NCI-H1048 (cell line): ENCODE measurements at places on chromosomes 2 and 18.

DNA sequence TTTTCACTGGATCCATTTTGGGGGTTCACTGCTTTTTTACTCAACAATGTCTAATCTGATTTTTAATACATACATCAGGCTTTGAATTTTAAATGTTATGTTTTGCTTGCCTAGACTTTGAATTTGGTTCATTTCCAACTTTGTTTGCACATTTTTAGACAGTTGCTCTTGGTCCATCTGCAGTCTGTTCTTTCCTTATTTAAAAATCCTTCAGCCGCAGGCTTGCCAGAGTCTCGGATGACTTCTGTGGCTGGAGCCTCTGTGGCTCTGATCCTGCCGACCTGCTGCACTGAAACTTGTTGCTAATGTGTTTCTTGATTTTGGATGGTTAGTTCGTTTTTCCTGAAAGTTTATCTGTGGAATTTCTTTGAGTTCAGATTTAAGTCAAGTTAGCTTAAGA, 172.0 kb upstream of the ALKAL2 start:
- no peak for DNase-seq

- no peak for DNase-seq
Observed at GRCh38 chr2:230254152-230254881, 28.8 kb downstream of the SP140 start.

DNA sequence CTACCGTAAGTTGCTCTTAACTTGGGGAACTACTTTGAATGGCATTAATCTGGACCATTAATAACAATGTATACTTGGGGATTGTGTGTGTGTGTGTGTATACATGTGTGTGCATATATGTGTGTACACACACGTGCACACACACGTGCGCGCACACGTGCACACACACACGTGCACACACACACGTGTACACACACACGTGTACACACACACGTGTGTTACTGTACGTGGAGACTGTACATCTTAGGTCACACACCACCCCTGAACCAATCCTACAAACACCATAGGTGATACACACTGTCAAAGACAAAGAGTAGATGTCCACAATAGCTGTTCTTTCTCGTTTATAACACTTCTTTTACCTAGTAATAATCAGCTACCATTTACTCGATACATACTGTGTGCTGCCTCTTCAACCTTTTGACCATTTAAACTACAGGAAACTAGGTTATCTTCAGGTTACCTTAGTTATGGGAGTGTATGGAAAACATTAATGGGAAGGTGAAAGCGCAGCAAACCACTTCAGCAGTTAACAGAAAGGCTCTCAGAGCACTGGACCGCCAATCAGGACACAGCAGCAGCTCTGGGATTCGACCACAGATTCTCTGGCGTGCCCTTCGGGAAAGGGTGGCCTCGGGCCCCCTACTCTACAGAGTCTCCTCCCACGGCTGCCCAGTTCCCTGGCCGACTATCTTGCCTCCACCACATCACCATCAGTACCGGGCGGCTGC, 894 bp upstream of the GCC2 start:
- no peak for DNase-seq

- DNase-seq = no peak
Observed at GRCh38 chr2:11017921-11018320, 106.2 kb downstream of the KCNF1 start.

DNA sequence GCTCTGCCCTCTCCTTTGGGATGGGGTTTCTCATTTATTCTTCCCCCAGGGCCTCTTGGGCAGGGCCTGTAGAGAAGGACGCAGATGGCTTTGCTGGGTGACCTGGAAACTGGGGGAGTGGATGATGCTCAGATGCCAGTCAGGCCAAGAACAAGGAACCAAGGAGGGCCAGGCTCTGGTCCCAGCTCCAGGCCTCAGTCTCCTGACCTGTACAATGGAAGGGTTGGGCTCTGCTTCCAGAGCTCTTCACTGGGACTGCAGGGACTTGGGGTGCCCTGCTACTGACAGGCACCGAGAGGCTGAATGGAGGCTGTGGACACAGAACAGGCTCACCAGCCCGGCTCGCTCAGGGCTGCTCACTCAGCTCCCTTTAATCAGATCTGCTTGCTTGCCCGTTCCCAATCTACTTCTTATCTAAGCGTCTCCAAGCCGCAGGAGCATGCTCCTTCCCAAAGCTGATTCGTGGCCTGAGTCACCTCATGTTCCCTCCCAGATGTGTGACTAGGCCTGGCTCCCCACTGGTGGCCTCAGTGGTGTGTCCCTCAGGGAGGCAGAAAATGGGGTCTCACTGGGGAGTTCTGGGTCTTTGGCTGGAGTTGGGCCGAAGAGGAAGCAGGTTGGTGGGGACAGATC, 82.6 kb upstream of the ODC1 start:
- no peak for DNase-seq

DNA sequence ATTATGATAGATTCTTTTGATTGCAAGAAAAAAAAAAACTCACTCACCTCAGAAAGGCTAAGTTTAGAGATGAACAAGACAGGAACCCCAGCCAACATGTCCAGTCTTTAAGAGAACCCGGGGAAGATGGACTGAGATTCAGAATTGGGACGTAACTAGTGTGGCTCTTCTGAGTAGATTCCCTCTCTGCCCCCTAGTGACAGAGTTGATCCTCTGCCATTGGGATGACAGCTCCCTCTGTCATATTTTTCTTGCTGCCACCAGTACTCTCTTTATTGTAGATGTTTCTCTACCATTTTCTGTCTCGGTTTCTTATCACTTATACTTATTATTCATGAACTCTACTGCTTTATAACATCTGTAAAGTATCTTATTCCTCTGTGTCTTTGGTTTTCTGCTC, 77.7 kb downstream of the GULP1 start:
- DNase-seq = no peak

- no peak for DNase-seq
Observed at GRCh38 chr2:191189112-191189635, 38.4 kb upstream of the STAT4 start.

DNA sequence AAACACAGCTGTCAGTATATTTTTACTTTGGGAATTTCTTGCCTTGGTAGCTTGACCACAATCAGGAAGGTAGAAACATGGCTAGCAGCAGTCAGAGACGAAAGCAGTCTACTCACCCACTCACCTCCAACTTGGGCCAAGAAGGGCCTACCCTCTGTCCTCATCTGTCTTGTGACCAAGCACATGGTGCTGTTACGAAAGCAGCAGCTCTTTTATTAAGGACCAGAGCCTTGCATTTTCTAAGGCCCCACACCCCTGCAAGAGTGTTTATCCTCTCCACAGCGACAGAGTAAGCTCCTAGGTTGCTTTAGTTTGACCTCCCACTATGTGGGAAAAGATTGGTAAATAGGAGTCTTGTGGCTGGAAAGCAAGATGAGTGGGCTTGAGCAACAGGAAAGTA, 31.3 kb upstream of the MSTN start:
- DNase-seq = no peak

DNA sequence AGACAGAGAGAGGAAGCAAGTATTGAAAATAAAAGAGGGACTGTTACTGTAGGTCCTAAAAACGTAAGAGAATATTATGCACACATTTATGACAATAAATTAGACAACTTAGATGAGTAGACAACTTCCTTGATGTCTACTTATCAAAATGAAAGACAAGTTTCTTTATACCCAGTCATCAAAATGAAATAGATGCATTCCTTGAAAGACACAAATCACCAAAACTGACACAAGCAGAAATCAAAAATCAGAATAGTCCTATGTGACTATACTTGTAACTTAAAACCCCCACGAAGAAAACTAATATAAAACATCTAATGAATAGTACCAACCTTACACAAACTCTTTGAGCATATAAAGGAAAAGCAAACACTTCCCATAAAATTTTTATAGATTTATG, 14.5 kb downstream of the RTN4 start:
- DNase-seq = no peak

GRCh38 chr2:205908212-205909183, 177.5 kb downstream of the INO80D start:
- DNase-seq = no peak

DNA sequence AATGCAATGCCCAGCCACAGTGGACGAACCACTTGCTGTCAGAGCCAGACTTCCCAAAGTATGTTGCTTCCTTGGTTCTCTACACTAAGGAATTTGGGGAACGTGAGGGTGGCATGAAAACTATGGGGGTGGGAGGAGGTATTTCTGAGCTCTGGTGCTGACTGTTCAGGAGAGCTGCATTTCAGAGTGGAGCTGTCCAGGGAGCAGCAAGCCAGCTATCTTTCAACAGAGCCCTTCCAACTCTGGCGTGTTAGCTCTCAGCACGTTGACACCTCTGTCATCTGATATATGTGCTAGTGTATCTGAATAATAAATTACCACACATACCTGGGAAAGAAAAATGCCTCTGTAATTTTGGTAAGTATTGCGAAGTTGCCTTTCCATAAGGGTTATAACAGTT, 66.1 kb downstream of the SAP130 start:
- DNase-seq = no peak

DNA sequence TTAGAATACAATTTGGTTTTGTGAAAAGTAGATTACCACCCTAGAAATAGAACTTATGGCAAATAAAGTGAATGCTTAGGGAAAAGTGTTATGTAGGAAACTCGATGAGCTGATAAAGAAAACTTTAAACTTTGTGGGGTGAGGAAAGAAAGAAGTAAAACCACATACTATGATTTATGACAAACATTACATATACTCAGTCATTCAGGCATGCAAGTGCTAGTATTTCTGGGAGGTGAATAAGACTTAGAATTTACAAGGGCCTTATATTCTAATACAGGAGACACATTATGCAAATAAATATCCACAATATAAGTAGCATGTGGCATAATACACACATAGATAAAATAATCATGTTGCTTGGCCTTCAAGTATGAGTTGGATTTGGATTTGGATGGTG, 618.1 kb downstream of the XIRP2 start:
- no peak for DNase-seq

GRCh38 chr18:45551142-45551815, 64.0 kb upstream of the SLC14A2 start:
- DNase-seq = no peak

- no peak for DNase-seq
Observed at GRCh38 chr2:15812187-15812780, 128.1 kb upstream of the MYCN start.

DNA sequence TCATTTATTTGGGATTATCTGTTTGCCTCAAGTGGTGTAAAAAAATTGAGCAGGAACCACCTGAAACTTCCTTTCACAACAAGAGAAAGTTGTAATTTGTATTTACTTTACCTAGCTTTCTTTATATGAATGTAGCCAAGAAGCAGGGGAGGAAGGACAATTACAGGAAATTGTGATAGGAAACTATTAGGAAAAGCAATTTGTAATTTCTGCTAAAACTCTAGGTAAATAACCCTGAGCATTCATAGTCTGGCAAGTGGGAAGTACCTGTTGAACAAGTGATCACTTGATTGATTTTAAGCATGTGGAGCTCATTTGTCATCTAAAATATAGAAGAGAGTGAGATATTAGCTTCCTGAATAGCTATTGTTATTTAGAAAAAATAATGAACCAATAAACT, 5.0 kb downstream of the TFPI start:
- no peak for DNase-seq

DNA sequence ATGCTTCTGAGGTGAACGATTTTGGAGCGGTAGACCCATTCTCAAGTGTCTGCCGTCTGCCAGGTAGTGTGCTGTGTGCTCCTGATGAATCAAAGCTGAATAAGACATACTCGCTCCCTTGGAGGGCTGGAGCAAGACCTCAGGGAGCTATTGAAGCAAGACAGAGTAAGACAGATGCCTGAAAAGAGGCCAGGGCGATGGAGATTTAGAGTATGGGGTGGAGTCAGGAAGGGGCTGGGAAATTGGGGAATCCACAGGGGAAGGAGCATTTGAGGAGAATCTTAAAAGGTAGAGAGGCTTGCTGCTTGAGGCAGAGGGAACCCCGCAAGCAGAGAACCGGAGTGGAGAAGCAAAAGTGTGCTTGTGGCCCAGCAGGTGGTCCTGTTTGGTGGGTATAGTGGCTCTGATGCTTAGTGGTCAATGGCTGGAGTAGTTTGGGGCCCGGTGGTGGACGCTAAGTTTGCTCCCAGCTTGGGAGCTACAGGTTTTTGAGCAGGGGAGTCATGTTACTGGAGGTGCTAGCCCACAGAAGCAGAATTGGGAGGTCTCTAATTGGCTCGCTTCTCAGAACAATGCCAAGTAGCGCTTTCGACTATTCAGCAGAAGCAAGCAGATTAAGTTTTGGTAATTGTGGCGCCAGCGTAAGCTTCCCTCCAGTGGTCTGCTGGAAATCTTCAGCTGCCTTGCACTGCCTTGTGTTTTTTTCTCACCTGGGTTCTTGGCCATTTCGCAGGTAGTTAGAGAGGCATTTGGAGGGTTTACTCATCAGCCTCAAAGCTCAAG, 2.0 kb downstream of the CNNM4 start:
- DNase-seq = no peak

DNA sequence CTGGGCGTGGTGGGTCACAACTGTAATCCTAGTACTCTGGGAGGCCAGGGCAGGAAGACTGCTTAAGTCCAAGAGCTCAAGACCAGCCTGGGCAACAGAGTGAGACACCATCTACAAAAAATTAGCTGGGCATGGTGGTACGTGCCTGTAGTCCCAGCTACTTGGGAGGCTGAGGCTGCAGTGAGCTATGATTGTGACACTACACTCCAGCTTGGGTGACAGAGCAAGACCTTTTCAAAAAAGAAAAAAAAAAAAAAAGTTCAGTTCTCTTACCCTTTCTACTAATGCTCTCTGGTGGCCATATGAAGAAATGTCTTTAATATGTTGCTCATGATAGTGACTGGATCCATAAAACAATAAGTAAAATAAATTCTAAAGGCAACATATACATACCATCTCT, 14.9 kb downstream of the TYW5 start:
- no peak for DNase-seq

DNA sequence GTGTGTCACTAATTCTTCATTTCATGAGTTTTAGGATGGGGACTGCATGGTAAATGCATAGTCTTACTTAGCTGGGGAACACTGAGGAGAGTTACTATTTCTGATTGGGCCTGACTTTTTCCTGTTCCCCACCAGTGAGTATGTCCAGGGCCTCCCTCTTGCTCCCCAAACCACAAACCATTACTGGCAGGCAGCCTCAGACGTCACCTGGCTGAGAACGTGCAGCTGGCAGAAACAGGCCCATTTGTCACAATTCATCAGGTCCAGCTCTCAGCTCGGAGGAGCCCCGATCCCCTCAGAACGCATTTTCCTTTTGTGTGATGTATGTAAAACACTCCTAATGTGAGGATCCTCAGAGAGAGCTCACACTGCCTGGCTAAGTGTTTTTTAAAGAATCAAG, 71.7 kb upstream of the SIX3 start:
- no peak for DNase-seq

DNA sequence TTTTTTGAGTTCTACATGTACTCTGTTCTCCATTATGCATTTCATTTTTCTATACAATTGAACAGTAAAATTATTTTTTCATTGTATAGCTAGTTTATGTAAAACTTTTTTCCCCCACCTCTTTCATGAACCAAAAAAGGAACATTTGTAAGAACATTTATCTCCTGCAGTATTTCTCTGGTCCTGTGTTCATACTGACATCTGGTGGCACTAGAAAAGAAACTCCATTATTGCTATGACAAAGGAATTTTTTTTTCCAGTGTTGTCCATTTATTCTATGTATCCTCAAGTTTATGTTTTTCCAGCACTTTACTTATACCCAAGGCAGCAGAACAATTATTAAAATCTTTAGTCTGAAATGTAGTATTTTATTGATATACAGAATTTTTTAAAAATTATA, 27.4 kb upstream of the CHAC2 start:
- DNase-seq = no peak

GRCh38 chr2:26043862-26044696, 10.2 kb downstream of the RAB10 start:
- no peak for DNase-seq

GRCh38 chr18:62413206-62413605, 88.1 kb downstream of the TNFRSF11A start:
- no peak for DNase-seq

GRCh38 chr2:121993682-121994081, 238.2 kb downstream of the TSN start:
- no peak for DNase-seq
